Pancreas (tissue), 10 donors: ENCODE measurements at places on chromosomes 1 and 21. TPM values are rescaled to one million over a fixed set of nuclear protein-coding genes. Genes with fewer than 3 reads are reported as not detected.

DNA sequence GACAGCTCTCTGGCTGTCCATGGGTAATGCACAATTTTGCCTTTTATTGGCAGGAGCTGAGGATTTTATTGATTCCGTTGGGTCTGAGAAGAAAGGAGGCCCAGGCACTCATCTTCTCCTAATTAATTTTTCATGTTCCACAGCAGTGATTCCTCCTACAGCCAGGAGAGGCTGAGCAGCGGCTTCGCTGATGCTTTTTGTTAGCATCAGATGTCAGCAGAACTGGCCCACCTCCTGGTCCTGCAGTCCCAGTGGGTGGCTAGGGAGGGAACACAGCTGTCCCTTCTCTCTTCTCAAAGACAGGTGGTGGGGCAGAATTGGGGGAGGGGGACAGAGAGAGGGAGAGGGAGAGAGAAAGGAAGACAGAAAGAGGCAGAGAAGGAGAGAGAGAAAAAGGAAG lies 5.7 kb downstream of the MT1HL1 start:
- DNase-seq: no peak

DNA sequence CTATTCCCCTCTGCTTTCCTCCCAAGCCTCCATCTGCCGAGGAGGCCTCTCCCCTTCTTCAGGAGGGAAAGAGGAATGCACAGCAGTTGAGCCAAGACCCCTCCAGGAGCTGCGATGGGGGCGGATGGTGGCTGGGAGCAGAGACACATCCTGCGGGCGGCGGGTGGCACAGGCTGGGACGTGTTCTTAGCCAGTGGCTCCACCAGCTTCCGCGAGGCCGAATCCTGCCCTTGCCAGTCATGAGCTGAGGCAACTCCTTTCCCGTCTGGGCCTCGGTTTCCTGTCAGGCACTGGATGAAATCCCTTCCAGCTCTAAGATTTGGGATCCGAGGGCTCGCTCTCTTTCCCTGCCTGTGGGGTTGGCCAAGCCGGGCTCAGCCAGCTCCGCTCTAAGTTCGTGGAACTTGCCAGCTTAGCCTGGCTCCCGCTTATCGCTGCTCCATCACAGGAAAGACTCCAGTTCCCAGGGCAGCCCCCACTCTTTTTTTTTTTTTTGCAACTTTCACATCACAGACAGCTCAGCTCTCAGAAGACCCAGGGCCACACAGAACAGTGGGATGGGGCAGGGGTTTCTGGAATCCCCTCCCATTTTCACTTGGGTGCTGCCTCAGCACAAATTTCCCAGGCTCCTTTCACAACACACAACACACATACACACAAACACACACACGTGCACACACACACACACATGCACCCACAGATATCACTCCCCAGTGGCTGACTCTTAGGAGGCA lies 506 bp downstream of the MYOM3 start:
- DNase-seq: no peak

- DNase-seq: no peak
Measured at GRCh38 chr1:57163325-57163724, 197.5 kb upstream of the C8B start.

DNA sequence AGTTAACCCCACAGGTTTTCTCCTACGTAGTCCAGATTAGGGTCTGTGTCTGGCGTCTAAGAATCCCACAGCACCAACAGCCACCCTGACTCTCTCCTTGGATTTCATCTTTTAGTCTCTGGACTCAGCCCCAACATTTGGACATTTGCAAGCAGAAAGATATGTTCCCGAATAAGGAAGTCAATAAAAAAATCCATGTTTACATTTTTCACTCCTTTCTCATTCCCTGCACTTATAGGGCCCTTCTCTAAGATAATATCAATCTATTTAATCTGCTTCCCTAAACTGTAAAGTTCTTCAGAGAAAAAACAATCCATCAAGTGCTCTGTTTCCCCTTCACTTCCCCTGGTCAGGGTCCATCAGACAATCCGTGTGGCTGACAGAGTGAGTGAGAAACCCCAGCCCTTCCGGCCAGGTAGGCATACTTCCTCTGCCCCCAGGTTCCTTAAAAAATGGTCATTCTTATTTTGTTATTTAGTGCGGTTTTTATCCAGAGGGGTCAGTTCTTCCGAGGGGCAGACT lies 105.9 kb upstream of the CDC42BPA start:
- DNase-seq: no peak

- DNase-seq: no peak
Measured at GRCh38 chr1:185567440-185567839, 166.8 kb upstream of the HMCN1 start.

- no peak for DNase-seq
Measured at GRCh38 chr1:187551061-187551460, 722.3 kb downstream of the PLA2G4A start.

DNA sequence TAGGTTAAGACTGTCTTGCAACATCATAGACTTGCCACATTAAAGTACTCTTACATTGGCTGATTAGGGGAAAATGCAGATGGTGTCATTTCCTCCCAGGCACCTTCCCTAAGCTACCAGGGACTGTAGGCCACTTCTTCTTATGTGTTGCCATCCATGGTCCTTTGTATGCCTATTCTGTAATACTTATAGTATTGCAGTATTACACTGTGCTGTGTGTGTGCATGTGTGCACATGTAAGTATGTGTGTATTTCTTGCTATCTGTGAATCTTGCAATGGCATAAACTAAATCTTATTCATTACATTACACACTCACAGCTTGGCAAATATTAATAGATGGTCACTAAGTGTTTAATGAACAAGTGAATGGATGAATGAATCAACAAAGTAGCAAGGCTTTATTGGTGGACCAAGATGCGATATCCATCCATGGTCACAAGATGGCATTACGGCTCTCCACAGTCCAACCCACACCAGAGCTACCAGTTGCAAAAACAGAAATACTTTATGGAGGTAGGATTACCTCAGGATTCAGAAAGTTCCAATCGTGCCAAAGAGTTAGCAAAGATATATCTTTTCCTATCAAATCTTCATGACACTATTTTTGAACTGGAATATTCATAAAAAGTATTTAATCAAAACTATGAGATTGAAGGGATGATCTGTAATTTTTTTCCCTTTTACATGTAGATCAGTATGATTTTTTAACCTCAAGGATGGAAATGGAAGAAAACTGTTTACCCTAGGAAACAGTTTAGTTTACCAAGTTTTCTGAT lies 160.2 kb downstream of the DENND1B start:
- no peak for DNase-seq

- DNase-seq: peak; percentile 7
Measured at GRCh38 chr1:228021355-228022030, 14.7 kb downstream of the WNT3A start.

DNA sequence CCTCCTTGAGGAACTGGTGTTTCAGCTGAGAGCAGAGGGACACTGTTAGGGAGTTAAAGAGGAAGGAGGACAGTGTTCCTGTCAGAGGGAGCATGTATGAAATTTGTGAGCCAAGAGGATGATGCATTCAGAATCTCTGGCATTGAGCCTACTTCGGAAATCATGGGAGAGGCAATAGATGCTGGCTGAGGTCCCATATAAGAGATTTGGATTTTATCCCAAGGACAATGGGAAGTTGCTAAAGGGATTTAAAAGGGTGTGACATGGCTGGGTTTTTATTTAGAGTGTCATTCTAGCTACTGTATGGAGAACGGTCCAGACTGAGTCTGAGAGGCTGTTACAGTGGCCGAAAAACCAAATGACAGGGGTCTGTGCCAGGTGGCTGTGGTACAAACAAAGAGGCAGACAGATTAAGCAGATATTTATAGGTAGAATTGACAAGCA lies 403.2 kb upstream of the B3GALT2 start:
- DNase-seq: no peak

GRCh38 chr1:37486680-37487618 lies 12.6 kb downstream of the ZC3H12A start:
- peak; percentile 83 for DNase-seq

DNA sequence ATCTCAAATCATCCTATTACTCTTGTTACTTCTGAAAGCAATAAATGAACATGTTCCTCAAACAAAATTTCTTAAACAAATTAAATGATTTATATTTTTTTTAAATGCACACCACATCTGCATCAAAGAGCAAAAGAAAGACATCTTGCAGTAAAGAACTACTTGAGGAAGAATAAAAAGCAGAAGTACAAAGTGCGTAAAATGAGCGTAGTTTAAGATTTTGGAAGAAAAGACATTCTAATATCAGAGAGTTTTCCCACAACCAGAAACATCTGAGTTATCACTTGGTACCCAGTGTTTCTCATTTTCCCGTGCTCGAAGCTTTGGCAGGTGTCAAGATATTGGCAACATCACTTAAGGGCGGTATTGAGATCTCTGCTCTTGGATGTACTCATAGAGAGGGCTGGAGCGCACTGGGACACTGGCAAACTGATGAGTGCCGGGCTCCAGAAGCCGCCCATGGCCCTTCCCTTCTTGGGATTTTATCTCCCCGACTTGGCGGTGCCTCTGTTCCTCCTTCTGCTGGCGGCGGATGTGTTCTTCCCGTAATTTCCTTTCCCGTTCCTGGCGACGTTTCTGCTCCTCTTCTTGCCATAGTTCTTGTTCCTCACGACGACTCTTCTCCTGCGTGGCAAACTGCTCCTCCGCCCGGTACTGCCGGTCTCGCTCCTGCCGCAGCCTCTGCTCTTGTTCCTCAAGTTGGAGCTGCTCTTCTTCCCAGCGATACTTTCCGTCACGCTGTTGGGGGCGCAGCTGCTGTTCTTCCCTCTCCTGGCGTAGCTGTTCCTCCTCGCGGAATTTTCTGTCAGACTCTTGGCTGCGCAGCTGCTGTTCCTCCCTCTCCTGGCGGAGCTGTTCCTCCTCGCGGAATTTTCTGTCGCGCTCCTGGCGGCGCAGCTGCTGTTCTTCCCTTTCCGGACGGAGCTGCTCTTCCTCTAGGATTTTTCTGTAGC lies 7.9 kb downstream of the TCHH start:
- no peak for DNase-seq

DNA sequence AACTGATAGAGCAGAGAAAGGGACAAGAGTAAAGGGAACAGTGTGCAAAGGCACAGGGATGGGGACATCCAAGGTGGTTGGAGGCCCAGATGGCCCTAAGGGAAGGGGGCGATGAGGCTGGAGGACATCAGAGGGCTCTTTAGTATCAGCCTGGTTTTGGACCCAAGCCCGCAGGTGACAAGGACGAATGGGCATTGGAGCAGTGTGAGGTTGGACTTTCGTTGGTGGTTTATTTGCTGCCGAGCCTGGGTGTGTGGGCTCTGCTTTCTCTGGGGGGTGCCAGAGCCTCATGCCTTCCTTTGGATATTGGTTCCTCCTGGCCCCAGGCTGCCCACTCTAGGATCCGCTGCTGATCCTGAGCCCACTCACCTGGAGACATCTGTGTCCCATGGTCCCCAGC lies 12.1 kb downstream of the FOXO6 start:
- DNase-seq: no peak

GRCh38 chr1:207054491-207054890 lies 1.4 kb downstream of the PFKFB2 start:
- DNase-seq: no peak

TMEM54 gene
- 29.8 TPM for total RNA-seq

RNF223 gene
- total RNA-seq: 0.12 TPM

ATP6V0B gene
- total RNA-seq: 84.6 TPM

CD1D gene
- 0.08 TPM for total RNA-seq

SH2D2A gene
- 0.69 TPM for total RNA-seq
